Activated naive CD4-positive, alpha-beta T cell treated with Interleukin-2 at 50 U/mL for 16 hours (primary cell): ENCODE measurements at places on chromosomes 4 and X.

GRCh38 chr4:52098618-52099017 is 47.5 kb downstream of the SPATA18 start:
- no peak for DNase-seq

GRCh38 chrX:2495595-2495994 is 5.2 kb downstream of the DHRSX start:
- no peak for DNase-seq

- no peak for DNase-seq
Observed at GRCh38 chr4:186809070-186809469, 85.4 kb upstream of the FAT1 start.

- no peak for DNase-seq
Observed at GRCh38 chr4:52711834-52712250, 39.4 kb downstream of the ERVMER34-1 start.

DNA sequence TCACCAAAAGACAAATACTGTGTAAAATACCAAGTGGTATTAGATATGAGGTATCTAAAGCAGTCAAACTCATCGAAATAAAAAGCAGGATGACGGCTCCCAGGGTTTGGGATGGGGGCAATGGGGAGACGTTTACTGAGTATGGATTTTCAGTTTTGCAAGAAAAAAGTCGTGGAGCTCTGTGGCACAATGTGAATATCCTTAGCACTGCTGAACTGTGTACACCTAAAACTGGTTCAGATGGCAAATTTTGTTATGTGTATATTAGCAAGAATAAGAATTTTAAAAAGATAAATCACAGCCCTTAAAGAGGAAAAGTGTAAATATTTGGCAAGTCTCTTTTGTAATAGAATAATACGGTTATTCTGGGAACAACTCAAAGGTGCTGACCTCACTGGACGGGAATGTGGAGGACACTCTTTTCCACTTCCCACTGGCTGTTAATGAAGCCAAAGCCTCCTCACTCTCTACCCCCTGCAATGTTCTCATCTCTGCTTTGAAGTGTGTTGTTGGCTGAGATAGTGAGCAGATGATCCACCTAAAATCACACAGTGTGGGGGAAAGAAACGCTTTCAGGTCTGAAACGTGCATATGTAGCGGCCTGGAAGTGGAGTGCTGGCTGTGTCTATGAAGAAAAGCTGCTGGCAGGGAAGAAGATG is 49.2 kb downstream of the SEL1L3 start:
- DNase-seq: no peak

GRCh38 chrX:55088795-55089489 is at the start of gene PAGE2:
Gene PAGE2 (plus strand): TSS chrX:55089018. CDS start chrX:55090021, 1,003 bp downstream.
- DNase-seq: no peak

DNA sequence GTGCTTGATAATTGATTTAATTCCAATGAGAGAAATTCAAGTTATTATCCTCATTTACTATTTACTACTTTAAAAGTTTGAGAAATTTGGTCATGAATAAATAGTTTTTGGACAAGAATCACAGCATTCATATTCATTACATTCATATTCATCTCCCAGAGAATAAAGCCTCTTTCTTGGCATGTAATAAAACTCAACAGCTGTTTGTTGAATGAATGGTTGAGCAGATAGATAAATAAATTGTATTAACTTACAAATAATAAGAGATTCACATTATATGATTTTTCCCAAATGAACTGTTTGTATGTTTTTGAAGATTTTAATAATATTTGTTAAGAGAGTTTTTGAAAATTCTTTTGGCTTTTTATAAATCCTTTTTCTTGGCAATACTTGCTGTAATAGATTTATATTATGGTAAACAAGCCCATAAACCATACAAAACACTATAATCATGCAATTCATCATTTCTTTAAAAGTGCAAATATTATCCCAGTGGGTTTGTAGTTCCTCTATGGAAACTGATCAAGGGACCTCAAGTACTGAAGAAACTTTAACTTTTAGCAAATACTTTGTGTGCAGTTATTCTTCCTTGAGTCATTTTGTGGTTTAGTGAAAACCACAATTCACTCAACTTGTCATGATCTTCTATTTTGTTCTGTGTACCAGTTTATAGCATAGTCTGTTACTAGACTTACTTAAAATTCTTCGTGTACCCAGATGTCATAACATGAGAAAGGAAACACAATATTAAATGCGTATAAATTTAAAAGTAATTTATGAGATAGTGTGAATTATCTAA is 371.8 kb downstream of the ADGRL3 start:
- no peak for DNase-seq

GRCh38 chr4:156825074-156825473 is 146.5 kb downstream of the PDGFC start:
- no peak for DNase-seq

- no peak for DNase-seq
Observed at GRCh38 chrX:120742946-120743665, 113.3 kb upstream of the C1GALT1C1 start.

- no peak for DNase-seq
Observed at GRCh38 chr4:81740487-81740886, 268.8 kb upstream of the RASGEF1B start.
